Brain microvascular endothelial cell (primary cell): ENCODE measurements at places on chromosomes 7 and 10.

GRCh38 chr7:55533729-55534080 lies 38.6 kb downstream of the VOPP1 start:
- DNase-seq = no peak

GRCh38 chr10:75492173-75492925 lies 60.9 kb downstream of the LRMDA start:
- no peak for DNase-seq

- no peak for DNase-seq
Observed at GRCh38 chr7:93218997-93219827, 7.1 kb downstream of the HEPACAM2 start.

DNA sequence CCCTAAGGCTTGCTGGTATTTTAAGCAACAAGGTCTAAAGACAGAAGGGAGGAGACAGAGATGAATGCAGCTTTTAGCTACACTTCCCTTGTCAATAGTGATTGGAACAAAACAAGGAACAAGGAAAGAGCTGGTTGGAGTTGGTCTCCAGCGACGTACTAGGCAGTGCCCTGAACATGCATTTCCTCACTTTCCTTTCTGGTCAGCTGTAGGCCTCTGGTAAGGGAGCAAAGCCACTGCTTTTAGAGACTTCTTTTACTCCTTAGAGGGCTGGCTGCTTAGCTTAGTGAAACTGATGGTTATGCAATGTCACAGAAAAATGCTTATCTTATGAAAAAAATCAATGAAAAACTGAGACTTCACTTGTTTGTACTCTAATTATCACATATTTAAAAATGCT lies 75.5 kb upstream of the TRIL start:
- no peak for DNase-seq

DNA sequence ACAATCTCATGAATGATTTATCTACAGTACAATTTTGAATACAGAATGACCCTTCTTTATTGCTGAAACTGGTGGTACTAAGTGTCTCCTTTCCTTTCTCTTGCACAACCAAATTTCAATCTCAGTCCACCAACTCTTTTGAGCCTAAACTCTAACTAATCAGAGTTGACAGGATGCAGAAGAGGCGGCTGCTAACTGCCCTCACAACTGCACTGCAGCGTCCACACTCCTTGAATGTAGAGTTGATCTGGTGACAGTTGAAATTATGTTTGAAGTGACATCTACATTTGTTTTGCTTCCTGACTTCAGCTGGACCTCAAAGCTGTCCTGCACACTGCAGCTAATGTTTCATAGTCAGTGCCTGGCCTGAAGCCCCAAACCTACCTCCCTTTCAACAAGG lies 139.6 kb downstream of the ZMYND11 start:
- DNase-seq = no peak

DNA sequence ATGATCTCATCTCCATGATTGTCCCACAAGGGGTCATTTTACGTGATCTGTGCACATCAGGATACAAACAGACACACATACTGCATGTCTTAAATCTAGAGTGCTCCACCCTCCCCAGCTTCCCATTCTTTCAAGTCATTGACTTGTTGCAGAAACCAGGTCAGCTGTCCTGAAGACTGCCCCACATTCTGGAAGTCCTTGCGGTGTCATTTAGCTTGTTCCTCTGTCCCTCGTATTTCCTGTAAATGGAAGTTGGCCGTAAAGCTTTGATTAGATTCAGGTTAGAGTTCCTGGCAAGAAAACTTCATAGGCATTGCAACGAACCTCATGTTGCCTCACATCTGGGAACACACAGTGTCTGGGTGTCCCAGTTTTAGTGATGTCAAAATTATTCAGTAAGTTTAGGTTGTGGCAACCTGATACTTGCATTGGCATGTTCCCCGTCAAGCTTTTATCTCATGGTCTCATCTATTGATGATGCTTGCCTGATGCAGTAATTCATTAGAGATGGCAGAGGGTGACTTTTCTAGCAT lies 417.4 kb upstream of the GALNT17 start:
- DNase-seq = no peak

DNA sequence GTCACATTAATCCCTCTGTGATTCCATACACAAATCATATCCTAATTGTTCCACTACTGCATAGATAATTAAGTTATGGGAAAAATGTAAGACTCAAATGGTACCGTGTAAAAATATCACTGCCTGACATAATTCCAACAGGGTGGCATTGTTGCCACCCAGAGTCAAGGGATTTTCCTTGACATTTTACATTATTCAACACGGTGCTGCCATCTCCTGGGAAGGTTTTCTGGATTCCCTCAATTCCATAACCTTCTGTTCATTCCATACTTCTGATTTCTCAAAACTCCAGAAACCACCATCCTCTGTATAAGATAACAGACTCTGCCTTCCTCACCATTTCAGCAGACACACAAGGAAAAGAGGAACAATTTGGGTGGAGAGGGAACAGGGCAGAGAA lies 495.9 kb downstream of the XPNPEP1 start:
- no peak for DNase-seq

DNA sequence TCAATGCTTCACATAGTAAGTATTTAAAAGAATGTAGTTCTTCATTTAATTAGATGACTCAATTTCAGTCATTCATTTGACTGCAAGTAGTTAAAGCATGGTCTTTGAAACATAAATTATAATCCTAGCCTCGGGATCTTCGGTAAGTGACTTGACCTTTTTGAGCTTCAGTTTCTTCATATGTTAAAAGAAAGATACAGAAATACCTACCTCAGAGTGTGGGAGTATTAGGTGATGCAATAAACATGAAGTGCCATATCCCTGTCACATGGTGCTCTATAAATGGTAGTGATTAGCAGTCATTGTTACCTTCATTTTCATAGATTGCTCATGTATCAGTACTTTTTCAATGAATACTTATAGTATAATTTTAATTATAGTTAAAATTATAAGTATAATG lies 31.2 kb upstream of the UMAD1 start:
- DNase-seq = no peak

DNA sequence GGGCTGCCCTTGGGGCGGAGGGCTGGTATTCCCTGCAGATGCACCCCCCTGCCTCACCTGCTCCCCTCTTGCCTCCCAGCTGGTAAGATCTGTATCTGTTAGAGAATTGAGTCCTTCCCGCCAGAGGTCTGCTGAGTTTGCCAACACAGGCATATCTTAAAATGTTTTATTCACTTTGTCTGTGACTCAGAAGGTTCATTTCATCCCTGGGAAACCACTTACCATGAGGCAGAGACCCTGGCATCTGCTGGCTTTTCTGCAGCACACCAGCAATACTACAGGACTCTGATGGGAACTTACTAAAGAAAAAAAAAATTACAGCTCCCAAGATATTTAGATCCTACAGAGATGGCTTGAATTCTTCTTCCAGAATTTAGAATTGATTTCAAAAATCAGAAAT lies 131.3 kb downstream of the PLPP4 start:
- no peak for DNase-seq

DNA sequence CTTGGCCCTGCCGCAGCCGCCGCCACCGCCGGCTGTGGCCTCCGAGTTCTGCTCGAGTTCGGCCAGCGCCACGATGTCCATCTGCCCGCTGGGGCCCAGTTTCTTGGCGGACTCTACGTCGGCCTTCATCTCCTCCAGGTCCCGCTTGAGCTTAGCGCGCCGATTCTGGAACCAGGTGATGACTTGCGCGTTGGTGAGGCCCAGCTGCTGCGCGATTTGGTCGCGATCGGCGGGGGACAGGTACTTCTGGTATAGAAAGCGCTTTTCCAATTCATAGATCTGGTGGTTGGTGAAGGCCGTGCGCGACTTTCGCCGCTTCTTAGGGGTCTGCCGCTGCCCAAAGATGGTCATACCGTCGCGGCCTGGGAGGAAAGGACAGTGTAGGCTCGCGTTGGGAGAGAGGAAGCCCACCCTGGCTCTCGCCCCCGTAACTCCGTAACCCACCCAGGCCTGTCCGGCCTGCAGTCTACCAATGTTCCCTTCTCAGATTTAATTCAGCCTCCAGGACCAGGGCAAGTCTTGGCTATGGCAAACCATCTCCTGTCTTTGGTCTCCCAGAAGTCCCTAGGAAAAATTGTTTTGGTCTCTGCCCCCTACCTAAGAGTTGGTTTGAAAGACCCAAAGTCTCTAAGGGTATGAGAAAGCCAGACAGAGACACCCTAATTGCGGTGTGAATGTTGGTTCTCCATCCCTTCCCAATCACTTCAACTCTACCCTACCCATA lies 1.7 kb downstream of the LBX1 start:
- DNase-seq = no peak

GRCh38 chr10:6665847-6666246 lies 85.8 kb upstream of the PRKCQ start:
- no peak for DNase-seq

- no peak for DNase-seq
Observed at GRCh38 chr10:89163265-89163995, 43.7 kb downstream of the CH25H start.
